Suprapubic skin (tissue), 4 donors: ENCODE measurements at places on chromosomes 3 and 15. TPM values are rescaled to one million over a fixed set of nuclear protein-coding genes. Genes with fewer than 3 reads are reported as not detected.
A peak's percentile ranks its signal among the peaks of the same experiment; 100 is the strongest.

GRCh38 chr15:70583006-70583405 is 180.4 kb downstream of the UACA start:
- peaks cover 23% of the 10 kb centered on the region for H3K27me3 ChIP-seq
- DNase-seq: peak; percentile 5
- no peaks in the 10 kb centered on the region for H3K36me3 ChIP-seq
- H3K4me1 ChIP-seq: peaks cover 11% of the 10 kb centered on the region
- no peak overlapping the region for H3K27ac ChIP-seq

- no peak overlapping the region for H3K4me3 ChIP-seq
- peaks cover 5% of the 10 kb centered on the region for H3K36me3 ChIP-seq
- H3K4me1 ChIP-seq: peaks cover 15% of the 10 kb centered on the region
These were observed 407.2 kb upstream of the TPRG1 start for GRCh38 chr3:188764609-188765008.

DNA sequence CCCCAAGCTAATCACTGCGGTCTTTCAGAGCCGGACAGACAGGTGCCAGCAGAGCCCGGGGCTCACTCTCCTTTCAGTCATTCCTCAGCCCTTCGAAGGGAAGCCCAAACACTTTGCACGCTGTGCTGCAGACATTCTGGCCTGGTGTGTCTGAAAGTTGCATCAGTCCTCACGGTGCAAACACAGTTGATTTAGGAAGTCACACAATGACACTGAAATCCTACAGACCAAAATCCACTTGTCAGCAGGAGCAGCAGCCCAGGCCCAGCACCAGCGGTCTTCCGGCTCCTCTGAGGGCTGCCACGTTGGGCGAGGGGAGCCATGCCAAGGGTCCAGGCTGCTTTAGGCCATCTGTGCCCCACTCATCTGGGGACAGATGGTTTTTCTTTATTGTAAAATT is 61.6 kb downstream of the RGMA start:
- no peak overlapping the region for H3K27ac ChIP-seq
- DNase-seq: peak; percentile 68
- H3K27me3 ChIP-seq: no peaks in the 10 kb centered on the region
- H3K4me1 ChIP-seq: peaks cover 49% of the 10 kb centered on the region

DNA sequence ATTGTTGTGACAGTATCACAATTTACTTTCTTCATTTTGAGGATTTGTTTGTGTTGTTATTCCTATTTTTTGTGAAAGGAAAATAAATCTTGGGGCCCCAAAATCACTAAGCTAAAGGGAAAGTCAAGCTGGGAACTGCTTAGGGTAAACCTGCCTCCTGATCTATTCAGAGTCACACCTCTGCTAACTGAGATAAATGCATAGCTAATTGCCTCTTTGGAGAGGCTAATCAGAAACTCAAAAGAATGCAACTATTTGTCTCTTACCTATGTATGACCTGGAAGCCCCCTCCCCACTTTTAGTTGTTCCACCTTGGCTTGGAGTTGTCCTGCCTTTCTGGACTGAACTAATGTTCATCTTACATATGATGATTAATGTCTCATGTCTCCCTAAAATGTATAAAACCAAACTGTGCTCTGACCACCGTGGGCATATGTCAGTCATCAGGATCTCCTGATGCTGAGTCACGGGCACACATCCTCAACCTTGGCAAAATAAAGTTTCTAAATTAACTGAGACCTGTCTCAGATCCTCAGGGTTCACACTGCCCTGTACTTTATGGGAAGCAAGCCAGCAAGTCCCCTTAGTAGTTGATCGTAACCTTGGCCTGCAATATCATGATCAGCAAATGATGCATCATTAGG is 523.2 kb upstream of the GOLIM4 start:
- no peak overlapping the region for H3K4me3 ChIP-seq
- H3K4me1 ChIP-seq: no peaks in the 10 kb centered on the region
- H3K27me3 ChIP-seq: no peaks in the 10 kb centered on the region
- H3K27ac ChIP-seq: no peak overlapping the region
- no peak for DNase-seq

DNA sequence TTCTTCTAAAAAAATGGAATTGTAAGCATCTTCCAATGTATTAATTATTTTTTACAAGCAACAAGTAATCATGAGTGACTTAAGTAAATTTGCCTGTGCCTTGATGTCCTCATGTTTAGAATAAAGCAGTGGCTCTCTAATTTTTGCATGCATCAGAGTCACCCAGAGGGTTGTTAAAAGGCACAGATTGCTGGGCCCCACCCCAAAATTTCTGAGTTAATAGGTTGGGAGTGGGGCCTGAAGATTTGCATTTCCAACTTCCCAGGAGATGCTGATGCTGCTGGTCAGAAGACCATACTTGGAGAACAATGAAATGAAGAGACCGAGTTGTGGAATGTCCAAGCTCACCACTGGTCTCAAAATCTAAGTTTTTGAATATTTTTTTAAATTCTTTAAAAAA is 70.2 kb downstream of the ARHGAP31 start:
- peaks cover 2% of the 10 kb centered on the region for H3K4me1 ChIP-seq
- no peak overlapping the region for H3K4me3 ChIP-seq
- H3K27ac ChIP-seq: no peak overlapping the region

TMEM212 gene
- not detected for total RNA-seq

DNA sequence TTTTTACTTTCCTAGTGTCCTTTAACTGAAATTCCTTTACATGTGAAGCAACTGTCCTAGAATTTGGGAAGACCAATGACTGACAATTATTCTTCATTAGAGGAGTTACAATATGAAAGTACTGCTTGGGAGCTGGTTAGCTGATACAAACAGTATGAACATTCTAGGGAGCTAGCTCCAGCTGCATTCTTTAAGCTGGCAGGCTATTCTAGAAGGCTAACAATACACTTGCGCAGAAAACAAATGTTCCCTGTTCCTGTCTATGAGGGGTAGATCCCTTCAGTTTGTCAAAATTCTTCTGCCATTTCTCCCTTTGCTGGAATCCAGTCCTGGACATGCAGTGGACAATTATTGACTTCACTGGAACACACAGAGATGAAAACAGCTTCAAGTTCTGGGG is 60.2 kb upstream of the NANOGP8 start:
- no peak overlapping the region for H3K27ac ChIP-seq
- no peak for DNase-seq
- H3K27me3 ChIP-seq: no peaks in the 10 kb centered on the region
- H3K4me3 ChIP-seq: no peak overlapping the region

DNA sequence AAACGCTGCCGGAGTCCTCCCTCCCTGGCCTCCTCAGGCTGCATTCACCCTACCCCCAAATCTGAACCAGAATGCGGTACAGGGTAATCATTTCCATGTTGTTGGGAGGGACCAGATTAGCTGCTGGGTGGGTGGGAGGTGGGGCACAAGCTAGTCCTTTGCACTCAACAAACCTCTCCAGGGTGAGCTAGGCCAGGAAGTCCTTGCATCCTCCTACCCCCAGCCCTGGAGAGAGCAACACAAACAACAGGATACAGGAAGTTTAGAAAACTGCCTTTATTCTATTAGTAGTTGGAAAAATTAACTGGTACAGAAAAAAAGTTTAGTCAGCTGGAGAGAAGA is 702 bp upstream of the GPX1 start:
- peaks cover 47% of the 10 kb centered on the region for H3K36me3 ChIP-seq
- H3K27ac ChIP-seq: peak overlapping the region; percentile 95
- peak overlapping the region; percentile 69 for H3K4me3 ChIP-seq
- no peak for DNase-seq
- H3K4me1 ChIP-seq: peaks cover 31% of the 10 kb centered on the region

ATP13A3 gene
- total RNA-seq: 76.0 TPM

C3orf22 gene
- not detected for total RNA-seq

- DNase-seq: no peak
- no peak overlapping the region for H3K27ac ChIP-seq
- peaks cover 10% of the 10 kb centered on the region for H3K36me3 ChIP-seq
- peaks cover 3% of the 10 kb centered on the region for H3K27me3 ChIP-seq
- H3K4me1 ChIP-seq: peaks cover 14% of the 10 kb centered on the region
These were observed 89.0 kb downstream of the FBLN2 start for GRCh38 chr3:13637953-13638352.

DNA sequence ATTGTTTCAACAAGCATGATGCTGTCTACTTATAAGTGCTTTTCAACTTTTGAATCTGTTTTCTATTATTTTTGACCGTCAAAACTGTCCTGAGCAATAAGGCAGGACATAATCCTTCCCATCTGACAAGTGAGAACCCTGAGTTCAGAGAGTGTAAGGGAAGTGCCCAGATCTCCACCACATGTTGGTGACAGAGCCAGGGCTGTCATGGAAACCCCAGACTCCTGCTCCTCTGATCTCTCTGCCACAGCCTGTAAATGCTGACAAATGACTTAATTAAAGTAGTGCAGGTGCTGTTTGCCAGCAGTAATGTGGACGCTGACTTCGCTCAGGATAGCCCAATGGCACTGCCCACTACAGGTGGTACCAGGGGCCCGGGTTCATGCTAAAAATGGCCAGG is 40.3 kb downstream of the SPSB4 start:
- H3K27me3 ChIP-seq: no peaks in the 10 kb centered on the region
- no peak overlapping the region for H3K4me3 ChIP-seq
- H3K4me1 ChIP-seq: peaks cover 26% of the 10 kb centered on the region
- H3K36me3 ChIP-seq: no peaks in the 10 kb centered on the region

GRCh38 chr3:96101006-96101560 is 713.3 kb upstream of the EPHA6 start:
- H3K4me3 ChIP-seq: no peak overlapping the region
- H3K27ac ChIP-seq: no peak overlapping the region
- H3K4me1 ChIP-seq: no peaks in the 10 kb centered on the region
- DNase-seq: no peak

- peaks cover 22% of the 10 kb centered on the region for H3K4me1 ChIP-seq
- peak overlapping the region; percentile 96 for H3K27ac ChIP-seq
- H3K27me3 ChIP-seq: no peaks in the 10 kb centered on the region
- H3K36me3 ChIP-seq: peaks cover 41% of the 10 kb centered on the region
- peak overlapping the region; percentile 79 for H3K4me3 ChIP-seq
These were observed 858 bp downstream of the RBM5 start for GRCh38 chr3:50089609-50089945.

- no peak overlapping the region for H3K27ac ChIP-seq
- no peaks in the 10 kb centered on the region for H3K36me3 ChIP-seq
- no peak for DNase-seq
These were observed 33.9 kb upstream of the XCR1 start for GRCh38 chr3:46061108-46061720.

- no peak overlapping the region for H3K27ac ChIP-seq
- H3K27me3 ChIP-seq: no peaks in the 10 kb centered on the region
- H3K4me1 ChIP-seq: peaks cover 19% of the 10 kb centered on the region
- no peaks in the 10 kb centered on the region for H3K36me3 ChIP-seq
These were observed 195.4 kb upstream of the LPP start for GRCh38 chr3:187958432-187959003.

DNA sequence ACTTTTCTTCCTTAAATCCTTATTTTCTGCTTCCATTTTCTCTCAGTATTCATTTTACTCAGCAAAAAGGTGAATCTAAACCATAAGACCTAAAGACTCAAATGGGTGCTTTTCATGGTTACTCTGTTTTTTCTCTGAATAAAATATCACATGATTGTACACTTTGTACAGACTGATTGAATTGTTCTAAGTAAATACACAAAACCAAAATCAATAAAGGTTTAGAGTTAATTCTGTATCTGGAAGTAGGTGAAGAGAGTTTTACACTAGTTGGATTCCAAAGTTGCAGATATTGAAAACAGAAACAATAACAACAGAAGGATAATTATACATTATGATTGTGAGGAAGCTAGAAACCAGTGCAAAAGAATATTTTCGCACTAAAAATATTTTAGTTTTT is 546.2 kb downstream of the TUSC7 start:
- H3K4me1 ChIP-seq: no peaks in the 10 kb centered on the region
- H3K27ac ChIP-seq: no peak overlapping the region
- H3K27me3 ChIP-seq: no peaks in the 10 kb centered on the region
- no peak for DNase-seq
- H3K36me3 ChIP-seq: no peaks in the 10 kb centered on the region
- no peak overlapping the region for H3K4me3 ChIP-seq

DNA sequence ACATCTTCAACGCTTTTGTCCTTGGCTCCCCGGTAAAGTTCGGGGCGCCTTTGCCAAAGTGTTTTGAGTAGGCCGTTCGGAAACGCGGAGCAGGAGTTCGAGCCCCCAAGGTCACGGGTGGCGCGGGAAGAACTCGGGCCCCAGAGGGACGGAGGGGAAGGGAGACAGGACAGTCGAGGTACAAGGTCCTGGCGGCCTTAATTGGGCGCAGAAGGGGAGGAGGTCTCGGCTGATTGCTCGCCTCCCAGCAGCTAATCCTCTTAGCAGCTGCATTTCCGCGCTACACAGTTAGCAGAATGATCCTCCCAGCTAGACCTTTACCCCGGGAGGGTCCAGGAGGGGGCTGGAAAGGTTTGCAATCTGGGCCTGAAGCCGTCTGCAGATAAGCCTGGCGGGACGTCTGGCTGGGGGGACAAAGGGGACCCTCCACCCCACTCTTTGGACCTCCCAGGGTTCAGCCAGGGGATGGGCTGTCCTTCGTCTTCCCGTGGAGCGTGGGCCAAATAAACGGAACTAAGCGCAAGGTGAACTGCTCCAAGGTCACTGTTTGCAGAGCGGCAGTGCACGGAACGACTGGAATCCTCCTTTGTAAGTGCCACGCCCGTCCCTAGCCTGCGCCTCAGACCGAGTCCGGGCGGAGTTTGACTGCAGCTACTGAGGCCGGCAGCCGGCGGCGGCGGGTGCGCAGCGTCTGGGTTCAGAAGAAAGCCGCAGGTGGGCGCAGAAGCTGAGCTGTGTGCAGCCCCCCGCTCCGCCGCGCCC is 7.2 kb downstream of the EOMES start:
- peaks cover 35% of the 10 kb centered on the region for H3K4me1 ChIP-seq
- H3K4me3 ChIP-seq: peak overlapping the region; percentile 27
- H3K27ac ChIP-seq: no peak overlapping the region

DNA sequence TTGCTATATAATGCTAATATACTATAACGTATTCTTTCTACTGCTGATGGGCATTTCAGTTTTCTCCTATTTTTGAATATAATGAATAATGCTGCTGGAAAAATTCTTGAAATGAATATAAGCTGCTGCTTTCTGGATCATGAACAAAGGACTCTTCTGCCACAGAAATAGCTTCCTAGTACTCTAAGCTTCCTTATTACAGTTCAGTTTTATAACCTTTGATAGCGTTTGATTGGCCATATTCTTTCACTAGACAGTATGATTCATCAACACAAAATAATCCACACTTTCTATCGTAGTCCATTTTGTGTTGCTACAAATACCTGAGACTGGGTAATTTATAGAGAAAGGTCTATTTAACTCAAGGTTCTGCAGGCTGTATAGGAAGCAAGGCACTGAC is 16.4 kb upstream of the UBE3A start:
- no peak for DNase-seq
- H3K4me3 ChIP-seq: no peak overlapping the region
- no peaks in the 10 kb centered on the region for H3K36me3 ChIP-seq
- H3K27me3 ChIP-seq: no peaks in the 10 kb centered on the region
- H3K27ac ChIP-seq: no peak overlapping the region

CMTM8 gene
- total RNA-seq: 16.3 TPM

ADGRG7 gene
- not detected for total RNA-seq
